Activated effector memory CD4-positive, alpha-beta T cell treated with anti-CD3 and anti-CD28 coated beads, Interleukin-2, amount 50 U/mL, for 16 hours (primary cell): ENCODE measurements at places on chromosomes 16 and 17.

DNA sequence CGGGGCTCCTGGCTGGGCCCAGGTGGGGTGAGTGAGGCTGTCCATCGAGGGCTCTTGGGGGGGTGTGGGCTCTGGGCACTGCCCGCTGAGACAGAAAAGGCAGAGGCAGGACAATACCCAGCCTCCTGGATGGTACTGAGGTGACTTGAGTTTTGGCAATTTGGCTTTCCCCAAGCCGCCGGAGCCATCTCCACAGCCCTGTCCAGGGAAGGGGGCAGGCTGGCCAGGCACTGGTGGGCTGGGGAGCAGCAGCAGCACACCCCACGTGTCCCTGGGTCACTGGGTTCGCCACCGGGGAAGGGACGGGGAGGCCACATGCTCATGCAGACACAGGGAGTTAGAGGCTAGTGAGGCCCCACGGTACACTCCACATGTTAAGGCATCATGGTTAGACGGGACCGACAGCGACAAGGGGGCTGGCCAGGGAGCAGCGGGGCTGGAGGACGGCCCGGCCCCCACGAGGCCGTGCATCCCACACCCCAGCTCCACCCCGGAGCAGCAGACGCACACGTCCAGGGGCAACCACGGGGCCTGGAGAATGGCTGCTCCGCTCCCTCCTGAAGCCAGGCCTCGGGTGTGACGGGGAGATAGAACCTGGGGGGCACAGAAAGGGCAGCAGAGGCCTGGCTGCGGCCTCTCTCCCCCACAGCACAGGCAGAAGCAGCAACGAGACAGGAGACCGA lies 3.0 kb downstream of the ARHGDIA start:
- DNase-seq = no peak

- no peak for DNase-seq
Measured at GRCh38 chr17:73942703-73943415, 260.6 kb upstream of the RPL38 start.

GRCh38 chr17:9206741-9207332 lies 185.5 kb downstream of the NTN1 start:
- DNase-seq = no peak

DNA sequence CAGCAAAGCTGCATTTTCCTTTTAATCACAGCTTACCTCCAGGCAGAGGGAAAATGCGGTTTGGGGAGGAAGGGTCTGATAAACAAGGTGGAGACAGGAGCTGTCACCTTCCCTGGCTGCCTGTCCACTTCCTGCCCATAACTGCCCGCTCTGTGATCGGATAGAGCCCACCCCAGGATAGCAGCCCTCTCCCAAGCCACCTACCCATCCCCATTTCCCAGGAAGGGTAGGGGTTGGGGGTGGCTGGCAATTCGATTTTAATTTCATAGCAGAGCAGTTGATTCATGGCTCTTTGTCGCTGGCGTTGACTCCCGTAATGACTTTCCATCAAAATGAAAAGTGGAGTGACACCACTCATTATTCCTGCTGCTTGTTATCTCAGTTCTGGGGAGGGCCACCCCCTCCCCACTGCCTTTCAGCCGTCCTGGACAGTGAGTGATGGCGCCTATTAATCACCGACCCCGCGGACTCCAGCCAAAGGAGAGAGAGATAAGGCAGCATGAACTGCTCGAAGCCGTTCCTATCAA lies 11.2 kb downstream of the CDK5RAP3 start:
- DNase-seq = no peak

GRCh38 chr17:45663772-45664171 lies 120.3 kb upstream of the CRHR1 start:
- peak; percentile 24 for DNase-seq

GRCh38 chr17:8417806-8418205 lies 17.9 kb upstream of the NDEL1 start:
- DNase-seq = no peak

- DNase-seq = no peak
Measured at GRCh38 chr16:83539736-83540490, 267.9 kb upstream of the HSBP1 start.

- no peak for DNase-seq
Measured at GRCh38 chr17:58574025-58574424, 59.6 kb upstream of the MTMR4 start.

DNA sequence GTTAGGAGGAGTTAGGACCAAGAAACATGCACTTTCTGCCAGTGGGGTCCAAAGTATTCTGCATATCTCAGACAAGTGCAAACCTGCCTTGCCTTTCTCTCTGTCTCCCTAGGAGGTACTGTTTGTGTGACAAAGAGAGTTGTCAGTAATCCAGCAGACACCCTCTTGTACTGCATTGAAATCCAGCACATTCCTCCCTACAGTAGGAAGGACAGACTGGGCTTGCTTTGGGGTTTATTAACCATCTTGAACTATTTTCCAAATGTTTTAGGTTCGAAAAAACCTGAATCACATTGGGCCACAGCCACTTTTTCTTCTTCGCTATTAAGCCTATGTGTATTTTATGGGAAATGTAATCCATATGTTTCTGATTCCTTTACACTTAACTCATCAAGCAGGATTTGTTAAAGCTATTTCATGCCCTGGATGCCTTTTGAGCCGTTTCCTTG lies 204.2 kb upstream of the KCNJ16 start:
- DNase-seq = no peak

DNA sequence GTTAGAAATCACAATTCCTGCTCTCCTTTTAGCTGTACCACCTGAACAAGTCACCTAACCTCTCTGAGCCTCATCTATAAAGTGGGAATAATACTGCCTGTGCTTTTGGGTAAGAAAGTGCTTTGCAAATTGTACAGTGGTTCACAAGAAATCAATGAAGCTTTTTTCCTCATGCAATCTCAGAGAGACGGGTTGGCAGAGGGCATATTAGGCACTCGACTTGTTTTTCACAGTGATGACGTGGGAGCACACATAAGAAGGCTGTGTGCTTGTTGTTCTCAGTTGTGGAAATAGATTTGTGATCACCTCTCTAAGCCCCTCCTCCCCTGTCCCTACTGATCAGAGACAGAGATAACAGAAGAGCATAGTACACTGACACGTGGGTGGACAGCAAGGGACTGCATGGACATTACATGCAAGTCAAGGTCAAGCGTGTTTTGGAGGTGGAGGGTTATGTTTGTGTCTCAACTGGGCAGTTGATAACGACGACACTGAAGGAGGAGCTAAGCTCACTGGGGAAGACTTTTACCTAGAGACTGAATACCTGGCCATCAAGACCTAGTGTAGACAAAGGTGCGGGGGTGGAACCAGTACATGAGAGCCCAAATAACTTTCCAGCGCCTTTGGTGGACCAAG lies 1.7 kb upstream of the GPT2 start:
- no peak for DNase-seq

DNA sequence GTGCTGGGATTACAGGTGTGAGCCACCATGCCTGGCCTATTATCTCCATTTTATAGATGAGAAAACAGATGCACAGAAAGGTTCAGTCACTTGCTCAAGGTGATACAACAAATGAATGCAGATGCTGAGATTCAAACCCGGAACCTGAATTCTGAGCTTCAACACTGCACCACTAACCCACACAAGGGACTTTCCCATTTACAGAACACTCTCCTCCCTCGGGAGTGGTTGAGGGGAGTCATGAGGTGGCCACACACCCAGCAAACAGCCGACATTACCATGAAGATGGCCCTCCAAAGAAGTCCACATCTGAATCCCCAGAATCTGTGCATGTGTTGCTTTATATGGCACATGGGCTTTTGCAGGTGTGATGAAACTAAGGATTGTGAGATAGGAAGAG lies 9.1 kb downstream of the BCL7C start:
- DNase-seq = no peak

- peak; percentile 96 for DNase-seq
Measured at GRCh38 chr17:29568331-29569244, at the start of gene TP53I13. TP53I13 (plus strand) TSS chr17:29568701; CDS start chr17:29568759, 58 bp downstream.

DNA sequence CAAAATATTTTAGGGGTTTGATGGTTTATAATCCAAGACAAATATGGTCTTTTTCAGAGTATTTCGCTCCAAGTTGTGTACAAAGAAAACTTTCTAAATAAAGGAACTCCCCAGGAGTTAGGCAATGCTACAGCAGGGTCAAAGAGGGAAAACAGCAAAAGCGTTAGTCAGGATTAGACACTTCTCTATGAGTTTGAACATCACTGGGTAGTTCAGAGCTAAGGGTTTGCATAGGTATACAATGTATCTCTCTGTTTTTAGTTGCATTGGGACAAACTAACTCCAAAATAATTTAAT lies 34.8 kb downstream of the FAM20A start:
- no peak for DNase-seq
